ENCODE measurements at places on chromosomes 3 and 15.

DNA sequence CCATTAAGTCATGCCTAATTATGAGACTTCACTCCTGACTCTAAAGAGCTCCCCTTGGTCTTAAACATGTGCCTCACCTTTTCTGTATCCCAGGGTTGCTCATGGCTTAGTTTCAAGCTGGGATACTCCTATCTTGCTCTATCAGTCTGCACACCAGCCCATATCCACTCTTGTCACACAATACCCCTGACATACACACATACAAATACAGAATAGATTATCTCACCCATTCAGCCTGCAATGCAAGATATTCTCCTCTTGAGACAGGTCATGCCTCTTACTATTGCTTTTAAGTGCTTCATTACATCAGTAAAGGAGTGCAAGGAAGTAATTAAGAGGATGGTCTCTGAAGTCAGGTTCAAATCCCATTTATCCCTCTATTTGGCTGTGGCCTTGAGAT is 587.3 kb downstream of the IGSF11 start:
- DNase-seq = no peak

GRCh38 chr3:119221779-119222320 is 18.8 kb downstream of the B4GALT4 start:
- DNase-seq = no peak

- DNase-seq = no peak
These were observed 225.1 kb downstream of the NTRK3 start for GRCh38 chr15:88031461-88031860.

DNA sequence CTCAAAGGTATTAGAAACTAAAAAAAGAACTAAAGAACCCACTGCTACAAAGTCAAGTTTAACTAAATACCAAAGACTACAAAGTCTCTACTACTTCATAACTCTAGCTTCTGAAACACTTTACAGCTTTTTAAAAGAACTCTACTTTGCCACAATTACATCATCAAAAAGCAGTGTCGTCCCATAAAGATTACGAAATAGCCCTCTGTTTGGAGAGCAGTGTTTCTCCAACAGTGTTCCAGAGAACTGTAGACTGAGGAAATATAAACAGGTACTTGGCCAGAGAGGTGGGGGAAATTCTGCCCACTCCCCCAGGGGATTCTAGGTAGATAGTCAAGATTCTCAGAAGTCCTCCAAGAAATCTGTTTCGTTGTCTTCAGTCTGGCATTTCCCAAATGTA is 225.6 kb downstream of the PDZRN3 start:
- DNase-seq = no peak

DNA sequence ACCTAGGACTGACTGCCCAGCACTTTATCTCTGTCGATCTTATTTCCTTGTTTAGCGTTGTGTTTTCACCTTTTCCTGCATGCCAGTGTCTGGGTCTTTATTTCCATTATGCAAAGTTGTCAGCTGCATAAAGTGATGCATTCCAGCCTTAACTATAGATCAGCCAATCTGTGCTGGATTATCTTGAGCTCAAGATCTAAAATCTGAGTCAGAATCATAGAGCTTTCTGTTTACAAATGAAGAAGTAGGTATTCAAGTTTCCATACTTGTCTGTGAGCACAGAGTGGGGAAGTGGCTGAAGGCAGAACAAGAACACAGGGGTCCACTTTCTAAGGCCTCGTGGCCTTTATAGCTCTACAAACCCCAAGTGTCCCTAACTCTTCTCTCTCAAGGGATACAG is 82.4 kb upstream of the PLCL2 start:
- no peak for DNase-seq

GRCh38 chr3:28268989-28269388 is 27.6 kb downstream of the CMC1 start:
- no peak for DNase-seq

- no peak for DNase-seq
These were observed 94.8 kb downstream of the SHQ1 start for GRCh38 chr3:72753495-72753894.

DNA sequence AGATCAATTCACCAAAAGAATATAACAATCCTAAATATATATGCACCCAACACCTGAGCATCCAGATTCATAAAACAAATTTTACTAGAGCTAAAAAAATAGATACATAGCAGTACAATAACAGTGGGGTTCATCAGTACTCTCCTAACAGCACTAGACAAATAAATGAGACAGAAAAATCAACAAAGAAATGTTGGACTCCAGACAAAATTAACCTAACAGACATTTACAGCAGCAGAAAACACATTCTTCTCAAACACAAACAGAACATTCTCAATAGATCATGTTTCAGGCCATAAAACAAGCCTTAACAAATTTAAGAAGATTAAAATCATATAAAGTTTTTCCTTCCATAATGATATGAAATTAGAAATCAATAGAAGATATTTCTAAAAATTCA is 124.8 kb upstream of the NECTIN3 start:
- DNase-seq = no peak

GRCh38 chr3:134249935-134250716 is 533 bp downstream of the RYK start:
- DNase-seq = peak; percentile 44

GRCh38 chr3:38002291-38002876 is 11.8 kb downstream of the VILL start:
- DNase-seq = no peak

DNA sequence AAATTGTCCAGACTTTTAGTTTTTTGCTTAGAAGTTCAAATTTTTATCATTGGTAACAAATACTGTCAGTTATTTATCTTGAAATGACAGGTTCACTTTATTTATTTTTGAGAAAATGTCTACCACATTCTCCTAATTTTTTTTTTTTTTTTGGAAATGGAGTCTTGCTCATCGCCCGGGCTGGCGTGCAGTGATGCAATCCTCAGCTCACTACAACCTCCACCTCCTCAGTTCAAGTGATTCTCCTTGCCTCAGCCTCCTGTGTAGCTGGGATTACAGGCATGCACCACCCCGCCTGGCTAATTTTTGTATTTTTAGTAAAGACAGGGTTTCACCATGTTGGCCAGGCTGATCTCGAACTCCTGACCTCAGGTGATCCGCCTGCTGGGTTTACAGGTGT is 16.1 kb upstream of the EBLN2 start:
- no peak for DNase-seq

DNA sequence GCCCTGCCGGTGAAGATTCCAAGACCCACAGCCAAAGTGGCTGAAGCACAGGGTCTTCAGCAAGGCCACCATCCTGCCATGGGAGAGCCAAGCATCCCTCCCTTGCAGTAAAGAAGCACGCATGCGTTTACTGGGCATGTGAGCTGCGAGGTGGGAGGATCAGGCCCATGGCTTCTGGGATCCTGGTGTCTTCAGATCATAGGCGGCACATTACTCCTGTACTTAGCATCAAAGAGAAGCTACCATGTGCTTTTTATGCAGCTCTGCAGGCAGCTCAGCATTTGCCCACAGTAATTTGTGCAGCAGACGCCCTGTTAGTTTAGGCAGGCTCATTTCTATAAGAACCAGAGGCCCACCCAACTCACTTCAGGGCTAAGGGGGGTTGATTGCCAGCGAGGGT is 45.7 kb downstream of the IDH2 start:
- DNase-seq = no peak

GRCh38 chr15:43749690-43750345 is 3.6 kb downstream of the PDIA3 start:
- DNase-seq = peak; percentile 71

GRCh38 chr15:29712149-29712885 is 110.0 kb downstream of the TJP1 start:
- no peak for DNase-seq

DNA sequence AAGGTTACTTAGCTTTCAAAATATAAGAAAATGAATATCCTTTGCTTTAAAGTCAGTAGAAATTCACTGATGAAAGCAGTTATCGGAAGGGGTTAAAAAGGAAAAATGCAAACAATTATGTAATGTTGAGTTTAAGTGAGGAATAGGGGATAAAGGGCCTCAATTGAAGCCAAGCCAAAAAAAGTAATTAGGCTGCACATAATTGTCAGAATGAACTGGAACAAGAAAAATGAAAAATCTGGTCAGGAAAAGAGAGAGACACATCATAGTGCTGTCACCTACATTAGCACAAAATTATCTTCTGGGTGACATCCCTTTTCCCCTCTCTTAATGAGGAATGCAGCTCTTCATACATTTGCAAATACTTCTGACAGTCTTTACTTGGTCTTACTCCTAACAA is 48.8 kb upstream of the PIK3R4 start:
- no peak for DNase-seq

- DNase-seq = peak; percentile 3
These were observed 60.4 kb upstream of the SLC2A2 start for GRCh38 chr3:171086914-171087313.

DNA sequence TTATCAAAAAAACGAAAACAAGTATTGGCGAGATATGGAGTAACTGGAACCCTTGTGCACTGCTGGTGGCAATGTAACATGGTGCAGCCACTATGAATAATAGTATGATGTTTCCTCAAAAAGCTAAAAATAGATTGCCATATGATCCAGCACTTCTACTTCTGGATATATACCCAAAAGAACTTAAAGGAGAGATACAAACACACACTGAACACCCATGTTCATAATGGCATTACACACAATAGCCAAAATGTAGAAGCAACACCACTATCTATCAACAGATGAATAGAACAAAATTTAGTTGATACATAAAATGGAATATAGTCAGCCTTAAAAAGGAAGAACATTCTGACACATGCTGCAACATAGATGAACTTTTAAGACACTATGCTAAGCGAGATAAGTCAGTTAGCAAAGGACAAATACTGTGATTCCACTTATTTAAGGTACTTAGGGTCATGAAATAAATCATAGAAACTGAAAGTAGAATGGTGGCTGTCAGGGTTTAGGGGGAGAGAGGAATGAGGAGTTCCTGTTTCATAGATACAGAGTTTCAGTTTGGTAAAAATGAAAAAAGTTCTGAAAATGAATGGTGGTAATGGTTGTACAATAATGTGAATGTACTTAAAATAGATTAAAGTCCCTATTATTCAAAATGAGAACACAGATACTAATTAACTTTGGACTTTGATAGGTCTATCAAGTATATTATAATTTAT is 59.4 kb upstream of the IMPG2 start:
- peak; percentile 73 for DNase-seq

DNA sequence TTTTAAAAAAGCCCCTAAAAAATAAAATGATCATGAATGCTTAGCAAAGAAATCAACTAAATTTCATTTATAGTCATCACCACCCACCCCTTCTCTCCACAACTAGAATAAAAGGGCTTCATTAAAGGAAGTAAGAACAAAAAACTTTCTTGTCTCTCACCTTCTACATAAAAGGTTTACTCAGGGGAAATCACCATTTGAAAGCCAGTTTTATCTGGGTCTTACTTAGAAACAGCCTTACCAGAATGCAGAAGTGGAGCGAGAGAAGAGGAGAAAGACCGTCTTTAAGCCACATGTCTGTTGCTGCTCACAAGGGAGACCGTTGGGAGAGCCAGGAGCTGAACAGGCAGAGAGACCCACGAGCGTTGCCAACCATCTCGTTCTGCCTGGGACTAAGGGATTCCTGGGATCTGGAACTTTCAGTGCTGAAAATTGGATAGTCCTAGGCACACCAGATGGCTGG is 350.1 kb upstream of the PROK2 start:
- DNase-seq = peak; percentile 15

GRCh38 chr3:197311591-197311990 is 13.2 kb upstream of the DLG1 start:
- DNase-seq = no peak

GRCh38 chr15:68278595-68279405 is 1.3 kb downstream of the FEM1B start:
- DNase-seq = no peak

DNA sequence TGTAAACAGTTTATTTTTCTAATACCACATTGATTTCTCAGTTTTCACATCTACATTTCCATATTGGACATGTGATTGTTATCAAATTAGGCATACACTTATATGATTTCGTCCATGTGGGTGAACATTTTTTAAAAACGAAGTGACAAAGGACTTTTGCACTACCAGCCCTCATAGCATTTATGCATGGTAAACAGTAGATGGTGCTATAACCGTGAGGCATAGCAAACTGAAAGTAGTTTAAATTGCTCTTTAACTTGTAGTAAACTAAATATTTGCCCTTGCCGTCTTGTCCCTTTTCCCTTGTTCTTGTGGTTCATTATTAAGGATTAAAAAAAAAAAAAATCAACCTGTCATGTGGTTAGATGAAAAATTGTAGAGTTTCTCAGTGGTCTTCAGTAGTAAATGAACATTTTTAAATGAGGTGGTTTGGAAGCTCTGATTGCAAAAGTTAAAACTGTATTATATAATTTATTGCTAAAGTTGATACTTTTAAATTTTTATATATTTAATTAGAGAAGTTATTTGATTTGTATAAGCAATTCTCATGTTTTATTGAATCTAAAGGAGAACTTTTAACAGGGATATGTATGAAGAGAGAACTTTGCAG is 24.0 kb downstream of the STX19 start:
- peak; percentile 65 for DNase-seq

- DNase-seq = no peak
These were observed 245.3 kb upstream of the ZPLD1 start for GRCh38 chr3:102189541-102189940.

DNA sequence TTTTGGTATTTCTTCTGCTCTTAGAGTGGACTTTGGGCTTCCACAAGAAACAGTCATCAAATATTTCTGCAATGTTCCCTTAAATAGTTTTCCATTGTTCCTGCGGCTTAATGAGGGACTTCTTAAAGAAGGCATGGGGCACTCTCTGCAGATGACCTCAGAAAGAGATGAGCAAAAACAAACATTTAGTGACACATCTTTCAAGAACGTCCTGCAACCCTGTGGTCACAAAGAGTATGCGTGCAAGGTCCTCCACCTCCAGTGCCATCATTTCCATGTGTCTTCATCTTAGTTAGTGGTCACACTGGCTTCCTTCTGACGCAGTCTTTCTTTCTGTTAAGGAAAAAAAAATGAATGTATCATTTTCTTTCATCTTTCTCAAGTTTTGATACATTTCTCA is 56.2 kb downstream of the GREM1 start:
- no peak for DNase-seq

DNA sequence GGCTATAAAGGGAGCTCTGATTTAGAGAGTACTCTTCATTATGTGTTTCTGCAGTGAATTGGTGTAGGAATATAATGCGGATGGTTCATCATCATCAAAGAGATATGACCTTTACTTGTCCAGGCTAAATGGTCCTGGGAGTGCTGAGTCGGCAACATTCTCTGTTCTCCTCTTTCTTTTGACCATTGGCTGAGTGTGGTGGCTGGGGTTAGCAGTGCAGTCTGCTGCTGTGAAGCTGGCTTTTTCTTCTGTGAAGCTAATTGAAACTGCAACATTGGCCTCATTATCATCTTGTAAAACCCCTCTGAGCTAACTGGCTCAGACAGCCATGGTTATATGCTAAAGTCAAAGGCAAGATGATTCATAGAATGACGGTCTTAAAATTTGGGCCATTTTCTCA is 83.8 kb downstream of the THRB start:
- no peak for DNase-seq
